ENCODE measurements at places on chromosomes 4 and X. TPM values are rescaled to one million over a fixed set of nuclear protein-coding genes. Genes with fewer than 3 reads are reported as not detected.

DNA sequence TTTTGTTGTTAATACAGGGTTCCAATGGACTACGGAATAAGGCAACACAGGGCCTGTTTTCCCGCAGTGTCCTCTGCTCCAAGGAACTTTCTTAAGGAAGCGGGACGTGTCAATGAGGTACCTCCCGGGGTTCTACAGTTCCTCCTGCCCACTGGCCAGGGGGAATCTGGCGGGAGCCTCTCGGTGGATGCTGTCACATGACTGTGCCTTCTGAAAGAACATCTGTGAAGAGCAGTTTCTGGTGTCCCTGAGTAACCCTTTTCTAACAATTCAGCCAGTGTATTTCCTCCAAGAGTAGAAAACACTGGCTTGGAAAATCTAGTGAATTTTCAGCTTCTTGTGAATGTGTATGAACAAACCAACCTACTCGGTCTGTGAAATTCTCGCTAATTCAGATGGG is 32.7 kb downstream of the MFAP3L start:
- peaks cover 9% of the 10 kb centered on the region for H3K36me3 ChIP-seq
- H3K4me1 ChIP-seq, result peaks cover 6% of the 10 kb centered on the region

DNA sequence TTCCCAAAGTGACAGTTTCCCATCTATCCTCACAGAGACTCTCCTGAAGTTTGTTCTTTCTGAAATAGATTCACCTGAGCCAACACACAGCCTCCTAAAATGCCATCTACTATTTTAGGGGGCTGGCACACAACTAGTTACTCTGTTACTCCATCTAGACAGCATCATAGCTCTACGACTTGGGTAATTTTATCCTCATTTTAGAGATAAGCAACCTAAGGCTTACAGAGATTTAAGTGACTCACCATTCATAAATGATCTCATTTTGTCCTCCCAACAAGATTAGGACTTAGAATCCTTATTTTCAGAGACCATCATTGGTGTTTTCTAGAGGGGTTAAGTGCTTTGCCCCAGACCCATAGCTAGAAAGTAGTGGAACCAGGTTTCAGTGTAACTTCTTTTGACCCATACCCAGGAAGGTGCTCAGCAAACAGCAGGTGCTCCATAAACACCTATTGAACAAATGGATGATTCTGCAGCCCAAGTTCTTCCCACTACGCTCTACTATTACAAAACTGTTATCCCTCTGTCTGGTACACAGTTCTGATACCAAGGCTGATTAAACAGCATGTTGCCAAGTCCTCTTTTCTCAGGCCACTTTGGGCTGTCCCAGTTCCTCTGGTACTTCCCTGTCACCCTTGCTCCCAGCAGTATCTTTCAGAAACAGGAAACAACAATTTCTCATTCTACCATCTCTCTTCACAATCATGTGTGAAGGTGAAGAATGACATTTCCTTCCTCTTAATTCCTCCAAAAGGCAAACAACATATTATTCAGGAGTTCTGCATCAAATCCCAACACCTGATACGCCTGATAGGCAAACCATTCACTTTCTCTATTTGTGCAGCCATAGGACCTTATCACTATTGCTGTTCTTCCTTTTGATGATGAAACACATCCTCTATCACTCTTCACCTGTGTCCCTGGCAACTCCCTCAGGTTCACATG is 304.7 kb upstream of the TAPT1 start:
- H3K4me3 ChIP-seq, result no peak overlapping the region
- DNase-seq, result no peak
- H3K27ac ChIP-seq, result no peak overlapping the region
- H3K27me3 ChIP-seq, result peaks cover 2% of the 10 kb centered on the region

DNA sequence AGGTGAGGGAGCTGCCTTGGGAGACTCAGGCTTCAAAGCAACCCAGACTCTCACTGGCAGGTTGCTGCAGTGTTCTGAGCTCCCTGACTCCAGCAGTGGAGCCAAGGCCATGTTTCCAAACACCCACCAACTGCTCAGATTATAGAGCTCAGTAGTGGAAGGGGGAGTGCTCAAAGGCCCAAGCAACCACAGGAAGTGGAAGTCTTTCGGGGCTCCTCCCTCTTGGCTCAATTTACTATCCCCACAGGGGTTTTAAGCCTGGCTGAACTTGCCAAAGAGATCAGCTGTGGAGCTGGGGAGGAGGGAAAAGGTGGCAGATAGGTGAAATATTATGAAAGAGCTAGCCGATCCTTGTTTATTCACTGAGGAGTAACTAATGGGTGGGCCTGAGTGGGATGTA is 82.5 kb downstream of the HPRT1 start:
- no peaks in the 10 kb centered on the region for H3K27me3 ChIP-seq
- H3K27ac ChIP-seq, result no peak overlapping the region
- no peak overlapping the region for H3K4me3 ChIP-seq
- H3K36me3 ChIP-seq, result no peaks in the 10 kb centered on the region
- H3K4me1 ChIP-seq, result peaks cover 19% of the 10 kb centered on the region

DNA sequence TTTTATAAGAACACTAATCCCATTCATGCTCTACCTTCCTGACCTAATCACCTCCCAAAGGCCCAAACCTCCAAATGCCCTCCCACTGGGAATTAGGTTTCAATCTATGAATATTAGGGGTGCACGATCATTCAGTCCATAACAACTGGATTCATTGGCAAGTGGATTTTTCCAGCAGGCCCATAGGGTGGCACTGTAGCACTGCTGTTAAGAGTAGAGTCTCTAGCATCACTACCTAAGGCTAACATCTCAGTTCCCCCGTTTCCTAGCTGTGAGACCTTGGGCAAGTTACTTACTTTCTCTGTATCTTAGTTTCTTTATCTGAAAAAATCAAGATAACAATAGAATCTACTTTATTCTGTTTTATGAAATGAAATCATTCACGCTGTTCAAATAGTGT is 315.8 kb downstream of the STIM2 start:
- no peak overlapping the region for H3K4me3 ChIP-seq
- H3K4me1 ChIP-seq, result no peaks in the 10 kb centered on the region
- no peaks in the 10 kb centered on the region for H3K36me3 ChIP-seq
- no peak overlapping the region for H3K27ac ChIP-seq
- DNase-seq, result no peak

GRCh38 chrX:97787311-97787710 is 903.6 kb downstream of the RPA4 start:
- H3K4me3 ChIP-seq, result no peak overlapping the region
- no peaks in the 10 kb centered on the region for H3K36me3 ChIP-seq
- H3K27me3 ChIP-seq, result no peaks in the 10 kb centered on the region
- no peak for DNase-seq

DNA sequence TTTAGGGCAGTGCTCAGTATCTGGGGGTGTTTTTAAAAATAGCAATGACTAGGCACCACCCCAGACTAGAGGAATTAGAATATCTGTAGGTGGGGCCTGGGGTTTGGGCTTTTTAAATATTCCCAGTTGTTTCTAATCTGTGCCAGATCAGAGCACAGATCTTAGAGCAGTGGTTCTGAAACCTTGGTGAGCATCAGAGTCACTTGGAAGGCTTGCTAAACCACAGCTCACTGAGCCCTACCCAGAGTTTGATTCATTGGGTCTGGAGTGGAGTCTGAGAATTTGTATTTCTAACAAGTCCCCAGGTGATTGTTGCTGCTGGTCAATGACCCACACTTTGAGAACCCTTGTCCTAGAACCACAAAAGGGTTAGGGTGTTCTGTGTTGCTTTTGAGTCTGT is 16.7 kb downstream of the HADH start:
- no peak overlapping the region for H3K27ac ChIP-seq
- no peaks in the 10 kb centered on the region for H3K36me3 ChIP-seq
- no peaks in the 10 kb centered on the region for H3K27me3 ChIP-seq

- no peaks in the 10 kb centered on the region for H3K4me1 ChIP-seq
- no peak for DNase-seq
- no peaks in the 10 kb centered on the region for H3K36me3 ChIP-seq
- H3K4me3 ChIP-seq, result no peak overlapping the region
- H3K27ac ChIP-seq, result no peak overlapping the region
- no peaks in the 10 kb centered on the region for H3K27me3 ChIP-seq
These were observed 70.1 kb downstream of the CHRNA9 start for GRCh38 chr4:40405193-40405592.

- H3K27me3 ChIP-seq, result no peaks in the 10 kb centered on the region
- H3K36me3 ChIP-seq, result no peaks in the 10 kb centered on the region
- no peak overlapping the region for H3K27ac ChIP-seq
- no peak overlapping the region for H3K4me3 ChIP-seq
- no peak for DNase-seq
- H3K4me1 ChIP-seq, result peaks cover 6% of the 10 kb centered on the region
These were observed 72.9 kb downstream of the YIPF6 start for GRCh38 chrX:68571610-68572311.

DNA sequence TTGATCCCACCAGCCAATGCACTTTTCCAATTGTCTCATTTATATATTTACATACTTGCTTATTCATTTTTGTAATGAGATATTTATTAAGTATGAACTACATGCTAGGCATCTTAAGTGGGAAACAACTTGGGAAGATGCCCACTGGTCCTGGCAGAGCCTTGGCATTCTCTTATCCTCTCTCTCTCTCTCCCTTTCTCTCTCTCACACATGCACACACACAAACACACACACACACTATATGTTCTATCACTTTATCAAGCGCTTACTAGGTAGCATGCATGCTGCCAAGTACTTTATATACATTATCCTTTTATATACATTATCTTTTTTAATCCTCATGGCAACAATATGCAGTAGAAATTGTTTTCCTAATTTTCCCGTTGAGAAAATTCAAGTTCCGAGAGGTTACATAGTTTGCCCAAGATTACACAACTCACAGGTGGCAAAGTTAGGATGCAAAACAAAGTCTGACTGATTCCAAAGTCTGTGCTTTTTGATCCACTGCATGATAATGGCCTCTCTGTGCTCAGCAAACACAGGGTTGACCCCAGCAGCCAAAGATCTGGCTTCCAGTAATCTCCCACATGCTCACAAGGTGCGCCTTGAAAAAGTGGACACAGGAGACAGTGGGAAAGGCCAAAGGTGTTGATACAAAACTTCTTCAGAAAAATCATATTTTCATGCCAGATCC is 173.1 kb upstream of the KLF3 start:
- peaks cover 25% of the 10 kb centered on the region for H3K4me1 ChIP-seq
- DNase-seq, result no peak
- H3K36me3 ChIP-seq, result no peaks in the 10 kb centered on the region
- no peak overlapping the region for H3K27ac ChIP-seq

- H3K36me3 ChIP-seq, result no peaks in the 10 kb centered on the region
- no peak overlapping the region for H3K4me3 ChIP-seq
- no peak for DNase-seq
- no peak overlapping the region for H3K27ac ChIP-seq
- H3K27me3 ChIP-seq, result peaks cover 2% of the 10 kb centered on the region
These were observed 9.5 kb upstream of the TLR8 start for GRCh38 chrX:12896935-12897334.

DNA sequence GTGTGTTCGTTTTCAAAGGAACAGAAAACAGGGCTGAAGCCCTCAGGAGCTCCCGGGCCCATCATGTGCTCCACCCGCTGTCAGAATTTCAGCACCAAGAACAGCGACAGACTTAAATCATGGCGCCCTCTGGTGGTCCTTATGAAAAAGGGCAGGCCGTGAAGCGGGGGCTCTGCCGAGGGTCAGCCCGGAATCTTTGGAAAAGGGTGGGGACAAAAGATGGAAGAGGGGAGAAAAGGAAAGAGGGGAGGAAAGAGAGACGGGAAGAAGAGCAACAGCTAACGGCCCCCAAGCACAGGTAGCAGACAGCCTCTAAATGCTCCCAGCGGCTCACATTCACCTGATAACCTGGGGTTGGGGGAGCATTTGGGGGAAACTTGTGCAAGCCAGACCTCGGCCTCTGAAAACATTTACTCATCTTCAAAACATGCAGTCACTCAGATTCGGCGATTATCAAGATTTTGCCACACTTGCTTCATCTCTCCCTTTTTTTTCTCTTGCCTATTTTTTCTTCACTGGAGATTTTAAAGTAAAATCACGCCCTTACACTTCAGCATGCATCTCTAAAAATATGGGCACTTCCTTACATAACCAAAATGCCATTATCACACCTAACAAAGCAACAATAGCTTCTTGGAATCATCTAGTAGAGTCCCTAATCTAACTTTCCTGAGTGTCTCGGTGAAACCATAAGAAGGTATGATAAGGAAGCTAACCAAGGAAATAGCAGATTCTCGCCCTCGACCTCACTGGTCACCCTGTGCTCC is 28.1 kb upstream of the MAN2B2 start:
- H3K4me3 ChIP-seq, result no peak overlapping the region
- no peak overlapping the region for H3K27ac ChIP-seq
- H3K4me1 ChIP-seq, result no peaks in the 10 kb centered on the region
- peaks cover 2% of the 10 kb centered on the region for H3K36me3 ChIP-seq

- H3K4me3 ChIP-seq, result no peak overlapping the region
- H3K4me1 ChIP-seq, result peaks cover 7% of the 10 kb centered on the region
- H3K36me3 ChIP-seq, result peaks cover 2% of the 10 kb centered on the region
- no peaks in the 10 kb centered on the region for H3K27me3 ChIP-seq
- no peak overlapping the region for H3K27ac ChIP-seq
These were observed 9.7 kb upstream of the TREX2 start for GRCh38 chrX:153455571-153455970.

Gene TRPC5OS
- total RNA-seq, result not detected

Gene STOX2
- 1.6 TPM for total RNA-seq

Gene MGAT4D
- not detected for total RNA-seq

Data from chondrocyte (in vitro differentiated cells).